Myometrial cell (primary cell): ENCODE measurements at places on chromosomes 2 and 18. TPM values are rescaled to one million over a fixed set of nuclear protein-coding genes. Genes with fewer than 3 reads are reported as not detected.

Gene TMEFF2
- 1.8 TPM in 1 of 2 replicates, not detected in the other for total RNA-seq

Gene PLGLB2
- total RNA-seq = not detected in 2 replicates

Gene ZNF892
- total RNA-seq = 1.2 and 3.2 TPM in 2 replicates

Gene IL1RL1
- total RNA-seq = 0.29 and 2.5 TPM in 2 replicates

Gene DSG4
- total RNA-seq = not detected in 2 replicates

Gene OR6B2
- not detected in 2 replicates for total RNA-seq

Gene ABCG5
- total RNA-seq = not detected in 2 replicates

Gene ANTXR1
- total RNA-seq = 43.8 and 45.2 TPM in 2 replicates

Gene CYTIP
- total RNA-seq = not detected in 2 replicates

Gene TUBA3E
- total RNA-seq = not detected in 2 replicates

Gene IL18RAP
- not detected in 2 replicates for total RNA-seq

Gene DES
- total RNA-seq = 83.3 and 119 TPM in 2 replicates

Gene CLEC4F
- not detected in 2 replicates for total RNA-seq

Gene KIAA2012
- total RNA-seq = not detected in 2 replicates

Gene CACNB4
- total RNA-seq = not detected in 2 replicates

Gene FSHR
- total RNA-seq = not detected in 2 replicates

Gene EGR4
- total RNA-seq = not detected in 2 replicates

Gene VRK2
- total RNA-seq = 25.9 and 28.8 TPM in 2 replicates

Gene VWC2L
- total RNA-seq = not detected in 2 replicates

Gene DOK6
- under 0.01 TPM in 2 replicates for total RNA-seq

Gene LHCGR
- not detected in 2 replicates for total RNA-seq

Gene RGPD3
- total RNA-seq = 0.18 TPM in 1 of 2 replicates, not detected in the other

Gene SLC9A2
- total RNA-seq = not detected in 2 replicates

Gene CRYBA2
- total RNA-seq = not detected in 2 replicates

Gene C2orf92
- 0.35 and 0.58 TPM in 2 replicates for total RNA-seq

Gene B4GALT6
- total RNA-seq = 1.2 and 3.9 TPM in 2 replicates

Gene KIF5C
- 0.18 and 0.29 TPM in 2 replicates for total RNA-seq
